Ureter (tissue), 1 donor: ENCODE measurements at places on chromosomes 6 and 20. TPM values are rescaled to one million over a fixed set of nuclear protein-coding genes. Genes with fewer than 3 reads are reported as not detected.

- no peak for DNase-seq
Measured at GRCh38 chr20:23223908-23224580, 126.5 kb upstream of the NXT1 start.

ANKRD66 gene
- not detected for total RNA-seq

SOBP gene
- total RNA-seq, result 12.6 TPM

DNA sequence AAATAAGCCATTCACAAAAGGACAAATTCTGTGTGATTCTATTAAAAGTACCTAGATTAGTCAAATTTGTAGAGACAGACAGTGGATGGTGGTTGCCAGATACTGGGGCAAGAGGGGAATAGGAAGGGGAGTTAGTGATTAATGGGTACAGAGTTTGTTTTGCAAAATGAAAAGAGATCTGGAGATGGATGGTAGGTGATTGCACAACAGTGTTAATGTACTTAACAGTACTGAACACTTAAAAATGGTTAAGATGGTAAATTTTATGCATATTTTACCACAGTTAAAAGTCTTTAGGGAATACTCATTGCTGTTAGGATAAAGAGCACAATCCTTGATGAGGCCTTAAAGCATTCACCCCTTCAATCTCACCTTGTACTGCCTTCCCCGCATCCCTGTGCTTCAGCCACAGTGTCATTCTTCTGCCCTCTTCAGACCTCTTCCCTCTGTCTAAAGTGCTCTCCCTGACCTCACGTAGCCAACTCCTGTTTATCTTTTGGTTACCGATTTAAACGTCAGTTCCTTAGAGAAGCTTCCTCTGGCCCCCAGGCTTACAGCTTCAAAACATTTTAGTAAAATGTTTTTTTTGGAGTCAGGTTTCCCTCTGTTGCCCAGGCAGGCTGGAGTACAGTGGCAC, 11.8 kb downstream of the PSMF1 start:
- DNase-seq, result no peak

GRCh38 chr6:11730641-11731040, 48.0 kb downstream of the ADTRP start:
- DNase-seq, result no peak

DNA sequence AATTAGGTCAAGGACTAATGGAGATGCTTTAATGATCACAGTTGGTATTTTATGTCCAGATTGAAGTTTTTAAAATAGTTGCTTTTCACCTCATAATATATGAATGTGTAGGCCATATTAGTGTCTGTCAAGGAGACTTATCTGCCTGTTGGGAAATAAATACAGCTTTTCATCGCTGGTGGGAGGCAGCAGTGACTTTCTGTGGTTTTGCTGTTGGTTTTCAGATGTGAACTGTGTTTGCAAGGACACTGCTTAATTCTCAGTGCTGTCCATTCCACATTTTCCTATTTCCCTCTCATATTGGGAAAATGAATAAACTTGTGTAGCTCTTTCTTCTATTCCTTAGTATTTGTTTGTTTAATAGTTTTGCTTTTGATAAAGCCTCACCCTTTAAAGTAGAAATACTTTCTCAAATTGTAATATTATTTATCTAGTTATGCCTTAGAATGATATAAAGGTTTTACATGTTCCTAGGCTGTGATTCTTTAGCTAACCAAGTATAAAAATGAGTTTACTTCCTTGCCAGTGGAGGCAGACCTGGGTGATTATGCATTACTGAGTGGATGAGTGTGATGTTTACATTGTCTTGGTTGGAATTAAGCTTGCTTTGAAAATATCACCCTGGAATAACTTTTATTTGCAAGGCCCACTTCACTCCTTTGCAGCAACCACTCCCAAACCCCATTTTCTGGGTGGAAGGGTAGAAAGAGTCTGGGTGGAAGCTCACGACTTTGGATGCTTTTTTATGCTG, 3.3 kb downstream of the PLCB4 start:
- no peak for DNase-seq

GRCh38 chr6:22366214-22366613, 69.4 kb upstream of the PRL start:
- no peak for DNase-seq

GSTA3 gene
- not detected for total RNA-seq

RCAN2 gene
- 19.8 TPM for total RNA-seq

DNA sequence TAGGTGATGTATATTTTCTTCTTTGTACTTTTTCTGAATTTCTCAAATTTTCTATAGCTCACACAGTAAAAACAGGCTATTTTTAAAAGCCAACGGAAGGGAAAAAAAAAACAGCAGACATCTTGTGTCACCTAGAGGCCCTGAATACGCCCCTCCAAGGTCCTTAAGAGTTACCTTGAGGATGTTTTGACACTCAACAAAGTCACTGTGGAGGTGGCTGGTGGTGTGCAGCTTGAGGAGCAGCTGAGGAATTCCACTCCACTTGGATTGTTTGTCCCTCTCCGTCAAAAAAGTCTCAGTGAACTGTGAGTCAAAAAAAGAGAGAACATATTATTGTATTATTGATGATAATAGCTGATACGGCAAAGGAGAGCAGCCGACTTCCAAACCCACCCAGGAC, 14.7 kb downstream of the TRPC4AP start:
- no peak for DNase-seq

DNA sequence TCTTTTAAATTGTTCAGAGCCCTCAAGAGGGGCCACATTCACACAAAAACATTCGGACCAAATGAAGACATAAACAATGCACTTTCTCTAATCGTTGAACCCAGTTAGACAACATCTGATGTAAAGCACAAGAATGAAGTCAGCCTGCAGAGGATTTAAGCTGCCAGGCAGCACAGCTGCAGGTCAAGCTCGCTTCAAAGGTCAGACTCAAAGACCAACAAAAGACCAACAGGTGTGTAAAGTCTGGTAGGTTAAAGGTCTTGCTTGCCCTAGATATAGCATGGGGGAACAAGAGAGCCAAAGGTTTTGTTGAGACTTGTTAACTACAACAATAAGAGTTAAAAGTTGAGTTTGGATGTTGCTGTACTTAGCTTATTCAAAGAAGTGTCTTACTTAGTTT, 26.7 kb upstream of the MYLIP start:
- DNase-seq, result no peak

DNA sequence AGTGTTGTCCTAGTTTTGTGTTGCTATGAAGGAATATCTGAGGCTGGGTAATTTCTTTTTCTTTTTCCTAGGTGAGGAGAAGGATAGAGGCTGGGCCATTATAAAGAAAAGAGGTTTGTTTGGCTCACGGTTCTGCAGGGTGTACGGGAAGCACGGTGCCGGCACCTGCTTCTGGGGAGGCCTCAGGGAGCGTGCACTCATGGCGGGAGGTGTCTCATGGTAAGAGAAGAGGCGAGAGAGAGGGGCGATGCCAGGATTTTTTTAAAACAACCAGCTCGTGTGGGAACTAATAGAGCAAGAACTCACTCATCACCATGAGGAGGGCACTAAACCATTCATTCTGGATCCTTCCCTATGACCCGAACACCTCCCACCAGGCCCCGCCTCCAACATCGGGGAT, 14.2 kb upstream of the NPBWR2 start:
- DNase-seq, result no peak

SSR1 gene
- total RNA-seq, result 116 TPM

DNA sequence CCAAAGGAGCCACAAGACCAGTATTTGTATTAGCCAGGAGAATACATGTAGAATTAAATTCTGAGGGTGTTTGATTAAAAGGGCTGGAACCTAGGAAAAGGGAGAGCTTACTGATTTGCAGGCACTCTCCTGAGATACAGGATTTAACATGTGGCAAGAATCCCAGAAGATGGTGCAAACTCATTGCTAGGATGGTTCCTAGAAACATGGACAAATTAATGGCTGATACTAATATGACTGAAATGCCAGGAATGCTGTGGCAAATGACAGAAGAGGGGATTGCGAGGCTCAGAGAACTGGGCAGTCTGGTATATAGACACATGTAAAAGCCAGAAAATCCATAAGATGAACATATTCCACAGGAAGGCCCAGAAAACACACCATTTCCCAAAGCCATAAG, 118.1 kb downstream of the RWDD2A start:
- no peak for DNase-seq

GRCh38 chr6:129670634-129671033, 39.3 kb downstream of the ARHGAP18 start:
- no peak for DNase-seq

BTNL2 gene
- not detected for total RNA-seq

- DNase-seq, result no peak
Measured at GRCh38 chr6:149075616-149076354, 241.7 kb upstream of the TAB2 start.

- DNase-seq, result no peak
Measured at GRCh38 chr6:127291495-127291894, 24.8 kb downstream of the RNF146 start.

ETV7 gene
- 7.6 TPM for total RNA-seq

CLPSL2 gene
- total RNA-seq, result not detected

DNA sequence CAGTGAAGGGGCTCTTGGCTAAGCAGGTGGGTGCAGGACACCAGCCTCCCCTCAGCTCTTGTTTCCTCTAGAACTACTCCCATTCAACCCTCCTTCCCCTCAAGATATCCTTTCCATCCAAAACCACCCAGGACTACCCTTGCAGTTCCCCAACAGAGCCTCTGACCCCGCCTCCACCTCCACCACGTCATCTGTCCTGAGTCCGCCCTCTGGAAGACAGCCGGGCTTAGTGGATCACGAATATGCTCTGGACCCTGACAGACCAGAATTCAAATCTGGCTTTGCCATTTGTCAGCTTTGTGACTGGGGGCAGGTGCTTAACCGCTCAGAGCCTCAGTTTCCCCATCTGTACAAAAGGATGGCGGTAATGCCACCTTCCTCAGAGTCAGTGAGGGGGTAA, 31.4 kb downstream of the TFEB start:
- DNase-seq, result no peak

SNRPB2 gene
- total RNA-seq, result 41.8 TPM

GRCh38 chr20:32457479-32457986, 99.4 kb downstream of the ASXL1 start:
- no peak for DNase-seq

DNA sequence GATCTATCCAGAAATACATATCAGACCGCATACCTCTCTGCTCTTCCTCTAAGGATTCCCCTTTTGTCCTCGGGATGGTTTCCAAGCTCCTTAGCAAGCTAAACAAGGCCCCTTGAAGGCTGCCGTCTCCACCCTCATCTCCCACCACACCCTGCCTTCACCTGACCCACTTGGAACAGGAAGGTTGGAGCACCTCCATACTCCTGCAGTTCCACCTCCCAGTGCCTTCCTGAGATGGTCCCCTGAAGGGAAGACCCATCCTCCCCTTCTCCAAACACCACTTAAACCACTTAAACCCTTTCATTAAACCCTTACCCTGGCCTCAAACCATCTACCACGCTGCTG, 8.5 kb upstream of the POU5F1 start:
- no peak for DNase-seq

GRCh38 chr6:157610451-157610999, 212.5 kb upstream of the SNX9 start:
- no peak for DNase-seq

- DNase-seq, result no peak
Measured at GRCh38 chr6:135236732-135237131, 55.6 kb downstream of the MYB start.

ZSCAN16 gene
- 9.9 TPM for total RNA-seq

GRCh38 chr20:23128461-23129125, 42.5 kb upstream of the CD93 start:
- DNase-seq, result no peak

- DNase-seq, result no peak
Measured at GRCh38 chr6:141610741-141611140, 522.0 kb upstream of the GJE1 start.

DNA sequence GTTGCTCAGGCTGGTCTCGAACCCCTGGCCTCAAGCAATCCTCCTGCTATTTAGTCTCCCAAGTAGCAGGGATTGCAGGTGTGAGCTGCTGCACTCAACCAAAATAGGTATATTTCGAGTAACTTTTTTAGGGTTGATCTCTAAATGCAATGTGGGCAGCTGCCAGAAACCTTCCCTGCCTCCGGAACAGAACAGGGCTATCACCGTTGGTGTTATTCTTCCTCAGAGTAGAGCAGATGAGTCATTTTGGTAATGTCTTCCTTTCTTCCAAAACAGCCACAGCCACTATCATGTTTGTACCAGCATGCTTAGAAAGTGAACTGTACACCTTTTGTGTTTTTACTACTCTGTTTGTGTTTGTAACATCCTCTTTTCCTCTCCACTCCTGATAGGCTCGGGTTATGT, 44.1 kb downstream of the SNX9 start:
- no peak for DNase-seq

DNA sequence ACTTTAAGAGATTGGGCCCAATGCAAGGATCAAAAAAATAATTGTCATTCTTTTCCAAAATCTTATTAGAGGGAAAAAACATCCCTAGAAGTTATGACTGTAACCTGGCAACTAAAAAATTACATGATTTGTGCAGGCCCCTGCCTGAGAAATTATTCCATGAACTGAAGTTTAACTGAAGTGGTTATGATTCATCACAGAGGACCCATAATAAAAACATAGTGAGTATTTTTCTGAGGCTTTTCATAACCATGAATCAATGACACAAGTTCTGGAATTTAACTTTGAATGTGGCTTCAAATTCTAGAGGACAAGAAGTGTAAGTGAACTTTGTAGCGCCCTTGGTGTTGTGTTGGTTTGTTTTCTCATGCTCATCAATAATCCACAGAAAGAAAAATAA, 31.1 kb upstream of the CARMIL1 start:
- DNase-seq, result no peak

FLRT3 gene
- 77.7 TPM for total RNA-seq

DNA sequence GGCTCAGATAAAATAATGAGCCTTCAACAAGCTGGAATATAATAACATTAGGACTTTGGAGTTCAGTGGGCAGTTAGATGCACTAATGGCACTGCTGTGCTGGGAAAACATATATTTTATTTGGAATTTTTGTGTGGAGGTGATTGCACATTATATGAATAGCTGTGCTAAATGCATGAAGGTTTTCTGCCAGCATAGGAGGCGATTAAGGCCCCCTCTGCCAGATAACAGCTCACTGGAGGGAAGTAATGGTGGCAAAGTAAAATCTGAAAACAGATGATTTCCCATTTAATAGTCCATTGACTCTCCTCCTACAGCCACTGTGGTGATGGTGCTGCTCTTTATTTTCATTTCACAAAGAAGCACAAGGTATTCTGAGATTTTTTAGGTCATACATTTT, 326.0 kb downstream of the GRIK2 start:
- DNase-seq, result no peak
